ENCODE measurements at places on chromosomes 6 and 20.
A peak's percentile ranks its signal among the peaks of the same experiment; 100 is the strongest.

DNA sequence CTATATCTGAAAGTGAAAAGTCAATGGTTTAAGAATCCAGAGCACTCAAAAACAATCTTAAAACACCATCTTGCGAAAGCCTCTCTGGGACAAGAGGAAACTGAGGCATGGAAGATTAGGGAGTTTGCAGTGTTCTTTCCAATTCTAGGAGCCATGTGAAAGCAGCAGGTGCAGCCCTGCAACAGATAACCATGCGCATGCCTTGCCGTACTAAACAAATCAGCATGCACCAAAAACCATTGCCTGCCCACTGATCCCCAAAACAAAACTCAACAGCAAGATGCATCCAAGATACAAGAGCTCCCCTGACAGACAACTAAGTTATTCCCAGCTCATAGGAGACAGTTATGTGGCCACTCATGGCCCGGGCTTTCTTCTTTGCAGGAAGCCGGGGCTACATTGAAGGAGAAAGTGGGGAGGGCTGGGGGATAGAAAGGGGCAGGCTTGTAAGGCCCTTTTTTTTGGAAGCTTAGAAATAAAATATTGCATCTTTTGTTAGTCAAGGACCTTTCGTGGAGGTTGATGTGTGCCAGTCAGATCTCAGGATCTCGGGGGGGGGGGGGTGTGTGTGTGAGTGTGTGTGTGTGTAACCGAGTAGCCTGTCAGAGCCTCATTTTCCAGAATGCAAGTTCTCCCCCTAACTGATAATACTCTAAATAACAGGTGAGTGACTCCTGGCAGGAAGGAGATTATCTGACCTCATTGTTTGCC, 178.4 kb downstream of the MBOAT1 start:
- DNase-seq, result no peak

GRCh38 chr6:135871296-135871695, 19.8 kb downstream of the PDE7B start:
- DNase-seq, result no peak

- no peak for DNase-seq
These were observed 42.4 kb downstream of the FARS2 start for GRCh38 chr6:5303682-5304081.

GRCh38 chr20:54205450-54205849, 2.4 kb upstream of the PFDN4 start:
- no peak for DNase-seq

- no peak for DNase-seq
These were observed 1.7 kb upstream of the TCF15 start for GRCh38 chr20:611843-612185.

DNA sequence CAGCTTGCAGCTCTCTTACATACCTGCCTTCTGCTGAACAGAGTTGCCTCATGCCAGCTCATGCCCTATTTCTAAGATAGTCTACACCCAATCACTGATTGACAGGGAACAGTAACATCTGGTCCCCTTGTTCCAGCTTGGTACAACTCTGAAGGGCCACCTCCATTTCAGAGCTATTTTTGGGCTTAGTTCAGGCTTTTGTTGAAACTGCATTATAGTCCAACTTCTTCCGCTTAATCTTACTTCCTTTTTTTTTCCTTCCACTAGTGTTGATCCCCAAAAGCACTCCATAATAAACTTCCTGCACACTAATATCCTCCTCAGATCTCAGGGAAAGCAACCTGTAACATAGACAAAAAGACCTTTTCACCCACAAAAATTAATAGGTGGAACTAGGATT, 65.7 kb upstream of the TNFRSF21 start:
- DNase-seq, result no peak

GRCh38 chr6:42378536-42378935, 73.2 kb downstream of the TRERF1 start:
- DNase-seq, result no peak

- peak; percentile 80 for DNase-seq
These were observed 4.5 kb upstream of the PXMP4 start for GRCh38 chr20:33724439-33725094.

DNA sequence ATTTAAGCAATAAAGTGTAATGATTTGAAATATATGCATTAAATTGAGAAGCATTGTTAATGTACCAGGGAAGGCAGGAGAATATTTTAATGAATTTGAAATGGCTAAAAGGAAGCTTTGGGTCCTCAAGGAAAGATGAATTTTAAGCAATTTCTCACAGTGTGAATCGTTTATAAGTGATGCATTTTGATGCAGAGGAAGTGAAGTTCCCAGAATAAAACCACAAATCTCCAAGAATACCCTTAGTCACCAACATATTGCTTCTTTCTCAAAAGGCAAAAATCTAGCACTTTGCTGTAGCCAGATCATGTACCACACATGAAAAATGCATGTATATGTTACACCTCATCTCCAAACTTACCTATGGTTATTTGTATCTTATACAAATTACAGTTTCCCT, 11.7 kb downstream of the TPD52L1 start:
- DNase-seq, result no peak

- DNase-seq, result no peak
These were observed 12.5 kb downstream of the WDR27 start for GRCh38 chr6:169689287-169689686.

Data from GF-D8 (cell line).